ENCODE measurements at places on chromosomes 11 and 22.

DNA sequence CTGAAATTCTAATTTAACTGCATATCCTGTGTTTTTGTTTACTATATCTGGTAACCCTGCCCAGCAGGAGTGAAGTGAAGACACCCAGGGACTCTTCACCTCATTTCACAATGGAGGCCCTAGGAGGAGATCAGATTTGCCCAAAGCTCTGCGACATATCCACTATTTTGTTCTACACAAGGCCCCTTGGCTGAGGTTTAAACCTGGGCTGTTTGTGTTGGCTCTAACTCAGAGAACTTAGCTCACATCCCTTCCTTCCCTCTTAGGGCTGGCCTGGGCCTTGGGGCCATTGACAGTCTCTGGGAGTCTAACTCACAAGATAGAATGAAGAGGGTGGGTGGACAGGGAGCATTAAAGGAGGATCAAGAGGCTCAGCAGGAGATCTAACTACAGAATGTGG lies 8.2 kb upstream of the PLA2G3 start:
- no peak for DNase-seq

- DNase-seq, result no peak
Observed at GRCh38 chr22:45571089-45571488, 68.4 kb downstream of the FBLN1 start.

DNA sequence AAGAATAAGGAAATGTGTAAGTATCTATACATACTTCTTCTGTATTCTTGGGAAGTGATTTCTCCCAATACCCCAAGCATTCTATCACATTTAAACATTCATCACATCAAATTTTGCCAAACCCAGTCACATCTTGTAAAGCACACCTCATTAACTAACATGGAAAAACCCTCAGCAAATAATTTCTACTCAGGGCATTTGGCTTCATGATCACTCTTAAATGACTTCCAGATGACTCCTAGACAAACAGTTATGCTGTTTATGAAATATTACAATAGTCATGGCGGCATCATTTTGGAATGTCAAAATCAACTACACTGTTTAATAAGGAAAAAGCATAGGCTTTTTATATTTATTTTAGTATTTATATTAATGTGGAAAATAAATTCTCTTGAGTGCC lies 47.3 kb upstream of the CCDC34 start:
- no peak for DNase-seq

GRCh38 chr11:3056296-3057068 lies 741 bp downstream of the CARS1 start:
- DNase-seq, result peak; percentile 57

DNA sequence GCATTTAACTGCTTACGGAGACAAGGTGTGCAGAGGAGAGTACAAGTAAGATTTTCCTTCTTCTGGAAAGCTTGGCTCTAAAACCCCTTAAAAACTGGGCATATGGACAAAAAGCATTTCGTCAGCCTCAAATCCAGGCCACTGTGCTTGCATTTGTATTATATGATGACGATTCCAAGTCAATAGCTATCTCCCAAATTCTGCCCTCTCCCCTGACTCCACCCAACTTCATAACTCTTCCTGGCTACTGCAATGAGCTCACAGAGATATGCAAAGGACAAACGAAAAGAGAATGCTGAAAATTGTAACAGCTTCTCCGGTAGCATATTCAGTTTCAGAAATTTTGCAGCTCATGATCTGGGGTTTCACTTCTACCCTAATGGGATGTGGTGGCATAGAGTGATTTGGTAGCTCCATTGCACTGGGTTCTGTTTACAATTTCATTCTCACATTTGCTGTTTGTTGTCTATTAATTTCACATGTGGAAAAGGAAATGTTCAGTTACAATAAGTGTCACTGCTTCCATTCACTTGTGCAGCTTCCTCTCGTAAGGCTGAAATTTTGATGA lies 45.6 kb upstream of the CHRM4 start:
- no peak for DNase-seq

GRCh38 chr22:22710719-22711531 lies 66.5 kb downstream of the GGTLC2 start:
- DNase-seq, result peak; percentile 83

DNA sequence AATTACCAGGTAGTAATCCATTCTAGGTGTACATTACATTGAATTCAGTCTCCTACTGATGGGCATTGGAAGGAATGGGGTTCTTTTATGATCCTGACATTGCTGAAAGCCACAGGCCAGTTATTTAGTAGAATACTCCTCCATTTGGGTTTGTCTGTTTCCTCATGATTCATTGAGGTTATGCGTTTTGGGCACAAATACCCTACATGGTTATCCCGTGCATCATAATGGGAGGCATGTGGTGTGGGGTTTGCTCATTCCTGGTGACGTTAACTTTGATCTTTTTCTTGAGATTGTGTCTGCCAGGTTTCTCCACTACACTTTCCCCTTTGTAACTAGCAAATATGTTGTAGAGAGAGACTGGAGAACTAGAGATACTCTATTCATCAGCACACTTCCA lies 5.5 kb downstream of the FOLR3 start:
- no peak for DNase-seq

GRCh38 chr11:24199461-24199860 lies 297.4 kb upstream of the LUZP2 start:
- DNase-seq, result no peak

- DNase-seq, result no peak
Observed at GRCh38 chr11:32472226-32472625, 36.9 kb upstream of the WT1 start.

DNA sequence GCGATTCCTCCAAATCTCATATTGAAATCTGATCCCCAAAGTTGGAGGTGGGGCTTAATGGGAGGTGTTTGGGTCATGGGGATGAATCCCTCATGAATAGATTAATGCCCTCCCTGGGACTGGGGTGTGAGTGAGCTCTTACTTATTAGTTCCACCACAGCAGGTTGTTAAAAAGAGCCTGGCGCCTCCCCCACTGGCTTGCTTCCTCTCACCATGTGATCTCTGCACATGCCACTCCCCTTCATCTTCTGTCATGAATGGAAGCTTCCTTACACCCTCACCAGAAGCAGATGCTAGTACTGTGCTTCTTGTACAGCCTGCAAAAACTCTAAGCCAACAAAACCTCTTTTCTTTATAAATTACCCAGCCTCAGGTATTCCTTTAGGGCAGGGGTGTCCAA lies 8.8 kb downstream of the RRAS2 start:
- no peak for DNase-seq

DNA sequence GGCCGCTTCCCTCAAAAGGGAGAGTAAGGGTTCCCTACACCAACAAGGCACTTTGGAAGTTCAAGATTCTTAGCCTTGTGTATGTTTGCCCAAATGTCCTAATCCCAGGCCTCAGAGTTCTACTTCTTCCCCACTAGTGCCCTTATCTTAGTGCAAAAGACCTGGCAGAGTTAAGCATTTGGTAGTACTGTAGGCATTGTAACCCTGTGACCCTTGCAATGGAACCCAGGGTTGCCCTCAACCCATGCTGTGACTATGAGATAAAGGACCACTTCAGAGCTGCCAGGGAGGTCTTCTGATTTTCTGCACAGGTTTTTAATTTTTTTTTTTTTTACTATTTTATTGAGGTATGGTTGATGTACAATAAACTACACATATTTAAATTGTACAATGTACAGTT lies 65.1 kb downstream of the C11orf65 start:
- DNase-seq, result no peak

- no peak for DNase-seq
Observed at GRCh38 chr11:118984825-118985224, 13.1 kb upstream of the CENATAC start.

GRCh38 chr11:61754534-61755482 lies 2.4 kb downstream of the MYRF start:
- DNase-seq, result no peak

DNA sequence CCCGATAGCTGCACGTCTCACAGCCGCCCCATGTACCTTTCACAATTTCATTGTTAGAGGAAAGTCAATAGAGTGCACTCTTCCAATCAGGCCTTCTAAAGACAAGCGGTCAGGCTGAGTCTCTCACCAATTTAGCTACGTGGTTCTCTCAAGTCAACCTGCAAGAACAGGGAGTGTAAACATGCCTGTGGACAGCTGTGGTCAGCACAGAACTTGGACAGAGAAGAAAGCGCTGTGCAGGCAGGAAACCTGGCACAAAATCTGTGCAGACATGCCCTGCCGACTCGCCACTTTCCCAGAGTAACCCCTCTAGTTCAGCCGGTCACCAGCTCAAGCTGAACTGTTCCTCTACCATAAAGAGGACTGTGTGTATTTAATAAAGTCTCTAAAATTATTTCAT lies 39.5 kb downstream of the CHKA start:
- DNase-seq, result no peak

GRCh38 chr11:69691463-69691862 lies 12.4 kb downstream of the FGF19 start:
- no peak for DNase-seq

DNA sequence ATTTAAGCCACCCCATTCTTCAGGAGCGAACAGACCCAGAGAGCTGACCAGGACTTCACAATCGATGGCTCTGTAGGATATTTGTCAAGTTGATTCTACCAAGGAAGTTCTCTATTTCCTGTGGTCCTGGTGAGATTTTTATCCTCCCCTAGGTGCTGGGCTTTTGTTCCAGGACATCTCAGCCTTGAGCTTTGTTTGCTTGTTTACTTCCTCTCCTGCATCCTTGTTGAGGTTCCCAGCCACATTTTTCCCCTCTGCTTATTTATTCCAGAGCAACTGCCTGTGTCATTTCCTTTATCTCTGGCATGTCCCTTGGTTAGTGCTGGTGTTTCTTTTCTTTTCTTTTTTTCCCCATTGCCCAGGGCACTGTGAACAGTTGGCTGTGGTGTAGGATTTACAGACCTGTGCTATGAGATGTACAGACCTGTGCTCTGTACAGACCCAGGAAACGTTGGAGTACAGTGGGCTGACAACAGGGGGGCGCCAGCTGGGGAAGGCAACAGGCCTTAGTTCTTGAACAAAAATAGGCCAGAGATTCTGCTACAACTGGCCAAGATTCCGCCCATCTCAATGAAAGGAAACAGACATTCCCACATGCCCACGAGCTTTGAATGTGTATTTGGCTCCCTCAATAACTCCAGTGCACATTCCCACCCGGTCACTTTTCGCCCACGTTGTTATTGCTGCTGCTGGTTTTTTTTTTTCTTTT lies 235.9 kb upstream of the DDI1 start:
- no peak for DNase-seq

GRCh38 chr11:73598719-73599379 lies 937 bp upstream of the FAM168A start:
- no peak for DNase-seq

- DNase-seq, result no peak
Observed at GRCh38 chr11:12704049-12704448, 29.8 kb downstream of the TEAD1 start.

All from activated naive CD4-positive, alpha-beta T cell treated with anti-CD3 and anti-CD28 coated beads, Interleukin-2, amount 10 ng/mL, durations not matched to agents 7 days and 5 days (primary cell).